Mammary microvascular endothelial cell (primary cell): ENCODE measurements at places on chromosomes 7 and 10. TPM values are rescaled to one million over a fixed set of nuclear protein-coding genes. Genes with fewer than 3 reads are reported as not detected.

Gene ATG9B
- not detected in 2 replicates for total RNA-seq

Gene TYW1B
- total RNA-seq = 0.33 and 0.79 TPM in 2 replicates

Gene ANKRD30A
- total RNA-seq = not detected in 2 replicates

Gene MYL7
- total RNA-seq = not detected in 2 replicates

Gene CALHM3
- not detected in 2 replicates for total RNA-seq

Gene CYP26C1
- 0.30 and 2.5 TPM in 2 replicates for total RNA-seq

Gene ANKRD26
- total RNA-seq = 3.5 and 4.1 TPM in 2 replicates

Gene PCDH15
- total RNA-seq = under 0.01 TPM in 1 of 2 replicates, not detected in the other

Gene GPC2
- total RNA-seq = 0.89 and 1.00 TPM in 2 replicates
